ENCODE measurements at places on chromosomes 7 and 10. TPM values are rescaled to one million over a fixed set of nuclear protein-coding genes. Genes with fewer than 3 reads are reported as not detected.

GJD4 gene
- total RNA-seq = not detected

GRCh38 chr7:91411060-91411459 is 146.8 kb downstream of the FZD1 start:
- no peak for DNase-seq

DNA sequence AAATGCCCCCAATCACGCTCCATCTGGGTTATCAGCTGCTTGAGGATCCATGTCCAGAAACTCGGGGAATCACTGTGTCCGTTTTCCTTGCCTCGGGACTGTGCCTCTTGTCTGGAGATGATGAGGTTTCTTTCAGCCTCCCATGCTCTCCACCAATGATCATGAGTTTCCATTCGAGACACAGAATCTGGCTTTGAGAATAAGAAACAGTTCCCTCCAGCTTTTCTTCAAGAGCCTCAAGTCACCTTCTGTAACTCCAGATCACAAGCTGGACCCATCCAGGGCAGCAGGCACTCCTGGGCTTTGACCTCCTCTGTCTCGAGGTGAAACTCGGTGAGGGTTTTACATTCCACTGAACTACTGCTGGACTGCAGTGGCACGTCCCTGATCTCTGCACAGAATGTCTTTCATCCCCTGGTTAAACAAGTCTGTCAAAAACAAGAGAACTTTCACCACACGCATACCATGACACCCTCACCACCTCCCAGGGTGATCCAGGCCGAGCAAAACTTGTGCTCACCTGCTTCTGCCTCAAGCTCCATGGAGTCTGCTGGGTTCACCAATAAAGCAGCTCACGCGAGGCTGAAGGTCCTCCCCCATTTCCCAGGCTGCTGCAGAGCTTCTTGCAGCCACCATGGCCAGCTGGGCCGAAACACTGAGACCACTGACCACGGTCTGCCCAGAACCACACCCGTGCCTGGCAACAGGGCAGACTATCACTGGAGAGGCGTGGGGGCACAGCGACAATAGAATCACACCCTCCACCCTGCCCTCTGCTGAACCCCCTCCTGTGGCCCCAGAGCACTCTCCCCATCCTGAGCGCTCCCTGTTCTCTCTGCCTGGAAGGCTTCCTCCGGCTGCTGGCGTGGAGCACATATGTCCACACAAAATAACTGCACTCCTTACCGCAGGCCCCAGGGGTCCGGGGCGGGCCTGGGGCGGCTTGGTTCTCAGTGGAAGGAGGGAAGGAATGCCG is 25.1 kb downstream of the MAT1A start:
- DNase-seq = no peak

DNA sequence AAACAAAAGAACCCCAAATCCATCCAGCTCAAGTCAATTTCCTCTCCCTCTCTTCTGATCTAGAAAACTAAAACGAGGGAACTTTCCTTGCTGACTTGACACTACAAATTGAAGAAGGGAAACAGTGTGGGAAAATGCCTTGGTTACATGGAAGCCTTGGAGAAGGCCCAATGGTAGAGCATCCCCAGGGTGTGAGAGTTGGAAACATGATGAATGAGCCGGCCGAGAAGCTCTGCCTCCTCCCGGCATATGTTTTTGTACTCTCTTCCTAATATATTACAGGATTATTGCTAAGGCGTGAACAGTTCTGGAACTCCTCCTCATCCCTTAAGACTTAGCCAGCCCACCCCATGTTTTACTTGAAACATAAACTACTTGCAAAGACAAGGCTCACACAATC is 618.2 kb upstream of the MGMT start:
- no peak for DNase-seq

- DNase-seq = peak; percentile 30
These were observed 68.7 kb downstream of the CAMK1D start for GRCh38 chr10:12418000-12418399.

KIN gene
- total RNA-seq = 11.1 TPM

DNA sequence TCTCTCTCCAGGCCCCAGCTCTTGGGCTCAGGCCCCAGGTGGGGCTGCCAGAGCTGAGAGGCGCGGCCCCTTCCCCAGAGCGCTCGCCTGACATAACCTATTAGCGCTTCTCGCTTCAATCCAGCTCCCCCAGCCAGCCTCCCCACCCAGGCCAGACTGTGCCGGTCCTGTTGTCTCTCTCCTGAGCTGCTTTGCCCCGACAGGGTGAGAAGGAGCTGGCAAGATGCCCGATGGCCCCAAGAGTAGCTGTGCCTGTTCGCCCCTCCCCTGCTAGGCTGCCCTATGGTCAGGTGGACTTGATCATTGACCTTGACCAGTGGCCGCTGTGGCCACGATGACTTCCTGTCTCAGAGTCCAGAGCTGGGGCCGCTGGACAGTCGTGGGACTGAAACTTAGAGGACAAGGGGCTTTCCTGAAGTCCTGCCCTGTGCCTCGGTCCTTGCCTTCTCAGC is 9.1 kb downstream of the TMEM270 start:
- no peak for DNase-seq

SPDYE16 gene
- total RNA-seq = not detected

Measured in LHCN-M2 (cell line).